ENCODE measurements at places on chromosomes 11 and 22.

DNA sequence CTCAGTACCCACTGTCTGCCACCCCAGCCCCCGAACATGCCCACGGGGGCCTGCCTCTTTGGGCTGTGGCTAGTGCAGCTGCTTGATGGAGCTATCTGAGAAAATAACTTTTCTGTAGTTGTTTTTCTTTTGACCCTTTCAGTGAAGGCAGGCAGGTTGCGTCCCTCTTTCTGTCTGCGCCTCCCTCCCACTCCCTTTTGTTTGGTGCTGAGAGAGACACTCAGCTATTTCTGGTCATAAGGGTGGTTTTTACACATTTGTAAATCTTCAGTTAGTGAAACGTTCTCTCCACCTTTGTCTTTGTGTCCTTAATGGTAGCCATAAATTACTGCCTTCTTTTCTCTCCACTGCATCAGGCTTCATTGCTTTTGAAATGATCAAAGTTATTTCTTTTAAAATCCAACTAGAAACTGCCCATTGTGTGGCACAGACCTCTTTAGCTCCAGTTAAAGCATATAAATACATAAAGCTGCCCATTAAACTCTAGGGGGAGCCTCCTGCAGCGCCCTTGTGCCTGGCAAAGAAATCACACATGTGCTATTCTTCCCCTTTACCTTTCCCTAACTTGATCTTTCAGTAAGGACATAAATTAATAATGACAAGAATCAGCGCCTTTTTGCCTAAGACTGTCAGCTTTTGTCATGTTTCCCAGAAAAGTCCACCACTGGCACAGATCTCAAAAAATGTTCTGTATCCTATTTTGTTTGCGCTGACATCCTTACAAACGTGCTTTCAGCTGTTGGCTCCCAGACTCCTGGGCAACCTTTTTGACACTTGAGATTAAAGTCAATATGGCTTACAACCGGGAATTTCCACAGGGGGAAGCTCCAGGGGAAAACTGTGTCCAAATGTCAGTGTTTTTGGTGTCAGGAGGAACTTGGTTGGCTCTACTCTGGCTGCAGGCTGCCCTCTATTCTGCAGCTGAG is 1.7 kb upstream of the SCUBE2 start:
- no peak for DNase-seq

- DNase-seq = no peak
Measured at GRCh38 chr22:35541254-35541748, 670 bp downstream of the RASD2 start.

DNA sequence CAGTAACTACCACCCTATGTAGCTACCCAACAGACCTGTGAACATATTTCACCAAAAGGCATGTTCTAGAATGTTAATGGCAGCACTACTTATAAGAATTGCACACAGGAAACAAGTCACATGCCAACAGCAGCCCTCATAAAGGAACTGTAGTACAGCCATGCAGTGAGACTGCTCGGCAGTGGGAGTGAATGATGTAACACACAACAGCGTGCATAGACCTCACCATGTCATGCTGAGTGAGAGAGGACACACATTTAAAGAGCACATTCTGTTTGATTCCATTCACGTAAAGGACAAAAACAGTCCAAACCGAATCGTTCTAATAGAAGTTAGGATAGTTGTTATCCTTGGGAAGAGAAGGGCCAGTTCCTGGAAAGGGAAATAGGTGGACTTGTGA is 27.2 kb upstream of the KIRREL3 start:
- DNase-seq = no peak

DNA sequence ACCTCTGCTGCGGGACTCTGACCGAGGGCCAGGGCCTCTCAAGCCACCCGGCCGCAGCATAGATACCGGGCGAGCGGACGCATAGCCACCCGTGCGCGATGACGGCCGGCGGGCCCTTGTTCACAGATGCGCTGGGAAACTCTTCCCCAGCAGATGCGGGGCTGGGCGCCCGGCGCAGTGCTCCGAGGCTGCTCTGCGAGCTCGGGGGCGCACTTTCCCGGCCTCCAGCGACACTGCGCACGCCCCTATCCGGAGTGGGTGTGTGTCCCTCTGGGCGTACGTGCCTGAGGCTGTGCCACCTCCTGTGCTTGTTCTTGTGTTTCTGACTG is 104.7 kb upstream of the E2F8 start:
- DNase-seq = no peak

DNA sequence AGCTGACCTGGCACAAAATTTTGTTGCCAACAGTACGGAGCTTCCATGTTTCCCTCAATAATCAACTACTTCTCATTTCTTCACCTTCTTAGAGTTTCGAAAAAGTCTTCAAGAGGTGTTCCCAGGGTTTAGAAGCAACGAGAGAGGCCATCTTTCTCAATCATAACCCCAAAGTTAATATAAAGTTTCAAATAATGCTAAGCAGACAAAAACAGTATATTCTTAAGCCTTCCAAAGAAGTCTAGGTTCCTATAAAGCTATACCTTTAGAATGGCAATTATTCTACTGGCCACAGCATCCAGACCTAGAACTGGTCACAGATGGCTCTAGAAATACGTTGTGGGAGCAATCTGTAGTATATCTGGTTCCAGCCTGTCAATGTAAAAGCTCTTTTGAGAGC is 16.9 kb downstream of the DDX6 start:
- no peak for DNase-seq

All from fibroblast of skin of left biceps (primary cell).